ENCODE measurements at places on chromosomes 3 and 15.

DNA sequence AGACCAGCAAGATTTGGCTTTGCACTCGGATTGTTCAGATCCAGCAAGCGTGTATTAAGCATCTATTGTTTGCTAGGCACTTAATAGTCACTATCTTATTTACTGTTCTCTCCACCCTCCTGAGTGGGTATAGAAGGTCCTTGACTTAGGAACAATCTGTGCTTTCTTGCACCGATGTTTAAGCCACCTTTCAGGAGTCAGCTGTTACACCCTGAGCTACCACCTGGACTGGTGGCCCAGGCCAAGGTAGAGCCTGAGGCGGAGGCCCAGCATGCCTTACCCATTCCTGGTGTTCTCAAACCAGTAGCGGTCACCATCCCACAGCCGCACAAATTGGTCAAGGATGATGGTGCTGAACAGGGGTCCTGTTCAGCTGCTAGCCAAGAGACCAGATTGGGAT is 10.0 kb downstream of the DUOX1 start:
- no peak for DNase-seq

DNA sequence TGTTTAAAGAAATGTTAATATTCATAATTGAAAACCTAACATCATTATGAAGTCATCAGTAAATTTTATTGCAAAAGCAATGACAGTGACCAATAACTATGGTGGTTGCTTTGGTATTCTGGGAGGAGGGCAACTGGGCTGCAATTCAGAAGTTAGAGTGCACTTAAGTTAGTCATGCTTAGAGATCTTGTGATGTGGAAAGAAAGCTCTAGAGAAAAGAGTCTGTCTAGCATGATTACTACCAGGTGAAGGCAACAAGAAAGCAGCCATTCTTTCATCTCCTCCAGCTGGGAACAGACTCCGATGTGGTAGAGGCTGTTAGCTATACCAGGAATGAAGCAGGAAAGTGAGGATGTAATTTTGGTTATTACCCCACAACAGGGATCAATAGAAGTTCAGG is 625.6 kb downstream of the SI start:
- DNase-seq = no peak

GRCh38 chr3:172138193-172138537 is 98.8 kb downstream of the FNDC3B start:
- no peak for DNase-seq

GRCh38 chr15:40028853-40029252 is 10.1 kb downstream of the SRP14 start:
- no peak for DNase-seq

DNA sequence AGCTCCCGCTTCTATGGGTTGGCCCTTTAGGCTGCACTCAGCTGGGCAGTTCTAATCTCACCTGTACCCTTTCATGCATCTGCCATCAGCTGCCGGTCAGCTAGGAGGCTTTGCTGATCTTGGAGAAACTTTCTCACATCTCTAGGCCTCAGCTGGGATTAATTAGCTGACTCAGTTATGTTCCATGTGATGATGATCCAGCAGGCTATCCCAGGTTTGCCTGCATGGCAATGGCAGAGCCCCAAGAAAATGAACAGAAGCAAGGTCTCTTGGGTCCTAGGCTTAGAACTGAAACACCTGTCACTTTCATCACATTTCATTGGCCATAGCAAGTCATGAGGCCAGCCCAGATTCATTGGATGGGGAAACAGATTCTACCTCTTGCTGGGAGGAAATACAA is 304.6 kb upstream of the TBC1D5 start:
- DNase-seq = no peak

Measured in WERI-Rb-1 (cell line).